ENCODE measurements at places on chromosomes 13 and 19.

DNA sequence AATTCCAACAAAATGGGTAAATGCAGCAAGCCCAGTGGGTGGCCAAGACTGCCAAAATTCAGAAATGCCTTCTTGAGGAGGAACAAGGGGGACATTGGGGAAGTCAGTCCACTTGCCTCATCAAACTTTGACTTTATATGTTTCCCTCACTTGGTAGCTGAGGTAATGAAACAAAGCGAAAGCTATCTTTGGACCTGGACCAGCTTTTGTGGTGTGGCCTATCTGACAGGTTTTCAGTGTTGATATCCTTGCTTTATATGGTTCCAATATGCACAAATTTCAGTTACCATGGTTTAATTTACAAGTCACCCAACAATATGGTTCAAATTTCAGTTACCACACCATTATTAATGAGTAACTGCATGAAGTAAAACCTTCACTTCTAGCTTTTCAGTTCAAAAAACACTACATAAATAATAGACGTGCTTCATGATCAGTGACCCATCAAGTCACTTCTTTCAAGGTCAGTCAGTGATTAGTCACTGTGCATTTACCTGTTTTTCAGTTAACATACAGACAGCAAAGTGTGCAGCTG is 17.7 kb upstream of the POU4F1 start:
- DNase-seq, result no peak

DNA sequence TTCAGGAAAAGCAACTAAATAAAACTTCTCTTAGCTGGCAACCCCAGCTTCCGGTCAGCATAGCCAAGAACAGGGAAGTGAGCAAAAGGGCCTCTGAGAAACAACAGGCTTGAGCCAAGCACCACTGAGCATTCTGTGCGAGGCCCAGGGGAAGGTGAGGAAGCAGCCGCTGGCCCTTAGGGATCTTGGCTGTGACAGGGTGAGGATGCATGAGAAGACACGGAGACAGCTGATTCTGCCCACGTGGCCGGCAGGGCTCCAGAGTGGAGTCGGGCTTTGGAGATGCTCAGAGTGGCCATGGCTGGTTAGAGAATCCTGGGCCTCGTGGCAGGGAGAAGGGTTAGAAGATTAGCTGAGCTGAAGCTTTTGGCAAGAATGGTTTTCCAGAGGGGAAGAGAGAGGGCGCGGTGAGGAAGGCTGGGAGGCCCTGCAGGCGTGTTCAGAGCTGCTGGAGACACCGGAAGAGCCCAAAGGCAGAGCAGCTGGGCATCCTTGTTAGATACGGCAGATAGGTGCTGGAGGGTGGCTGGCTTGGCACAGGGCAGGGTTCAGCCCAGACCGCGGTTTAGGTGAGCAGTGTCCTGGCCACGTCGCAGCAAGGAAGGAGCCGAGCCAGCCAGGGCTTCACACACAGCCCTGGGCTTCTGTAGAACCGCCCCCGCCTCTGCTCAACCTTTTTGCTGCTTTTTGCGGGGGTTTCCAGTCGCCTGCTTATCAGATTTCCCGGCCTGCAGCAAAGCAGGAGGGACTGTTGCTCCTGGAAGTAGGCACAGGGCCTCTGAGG is 17.3 kb downstream of the UPF1 start:
- DNase-seq, result peak; percentile 83

- no peak for DNase-seq
Observed at GRCh38 chr13:113837560-113838355, 26.1 kb downstream of the GAS6 start.

DNA sequence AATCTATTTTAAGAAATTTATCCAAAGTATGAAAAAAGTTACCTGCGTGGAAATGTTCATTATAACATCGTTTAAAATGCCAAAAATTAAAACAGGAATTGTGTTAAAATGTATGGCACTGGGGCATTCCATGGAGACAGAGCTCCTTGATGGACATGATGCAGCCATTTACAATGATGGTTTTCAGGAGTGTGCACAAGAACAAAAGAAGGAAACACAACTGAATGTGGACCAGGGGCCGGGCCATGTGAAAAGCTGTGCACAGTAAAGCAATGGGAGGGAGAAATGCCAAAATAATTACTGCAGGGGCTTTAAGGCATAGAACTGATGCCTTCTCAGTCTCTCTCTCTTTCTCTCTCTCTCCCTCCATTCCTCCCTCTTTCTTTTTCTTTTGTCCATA is 115.0 kb downstream of the ZNF536 start:
- no peak for DNase-seq

DNA sequence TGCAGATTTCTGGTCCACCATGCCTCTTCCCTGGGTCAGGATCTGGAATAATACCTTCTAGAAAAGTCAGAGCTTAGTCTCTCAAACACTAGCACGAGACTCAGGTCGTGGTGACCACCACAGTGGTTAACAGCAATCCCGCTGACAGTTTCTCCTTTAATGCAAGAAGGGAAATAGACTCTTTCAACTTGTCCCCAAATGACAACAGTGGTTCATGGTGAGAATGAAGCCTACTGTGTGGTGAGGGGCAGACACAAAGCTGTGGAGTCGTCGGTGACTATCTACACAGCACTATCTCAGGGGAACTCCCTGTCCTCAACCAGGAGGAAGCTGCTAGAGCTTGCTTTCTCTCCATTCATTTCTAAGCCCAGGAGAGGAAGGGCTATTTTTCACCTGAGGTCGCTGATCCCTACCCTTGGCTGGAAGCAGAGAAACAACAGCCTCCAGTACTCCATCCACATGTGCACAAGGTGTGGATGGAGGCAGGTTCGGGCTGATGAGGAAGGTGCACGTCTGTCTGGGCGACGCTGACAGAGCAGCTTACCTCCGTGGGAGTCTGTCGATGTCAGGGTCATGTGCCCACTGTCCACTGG is 72.4 kb downstream of the STK24 start:
- no peak for DNase-seq
